ENCODE measurements at places on chromosomes 6 and 20.

DNA sequence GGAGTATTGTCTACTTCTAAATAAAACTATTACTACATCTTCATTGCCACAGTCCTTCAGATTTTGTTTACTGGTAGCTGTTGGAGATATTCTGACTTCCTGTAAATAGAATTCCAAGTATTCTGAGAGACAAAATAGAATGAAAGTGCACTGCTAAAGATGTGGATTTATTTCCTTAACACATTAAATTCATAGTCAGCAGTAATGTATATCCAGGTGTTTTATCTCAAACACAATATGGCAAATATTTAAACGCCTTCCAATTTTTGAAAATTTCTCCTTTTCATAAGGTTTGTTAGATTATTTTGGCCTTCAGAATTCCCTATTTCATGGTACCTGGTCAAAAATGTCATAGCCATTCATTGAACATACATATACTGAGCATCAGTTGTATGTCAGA is 84.3 kb upstream of the MEI4 start:
- DNase-seq: no peak

DNA sequence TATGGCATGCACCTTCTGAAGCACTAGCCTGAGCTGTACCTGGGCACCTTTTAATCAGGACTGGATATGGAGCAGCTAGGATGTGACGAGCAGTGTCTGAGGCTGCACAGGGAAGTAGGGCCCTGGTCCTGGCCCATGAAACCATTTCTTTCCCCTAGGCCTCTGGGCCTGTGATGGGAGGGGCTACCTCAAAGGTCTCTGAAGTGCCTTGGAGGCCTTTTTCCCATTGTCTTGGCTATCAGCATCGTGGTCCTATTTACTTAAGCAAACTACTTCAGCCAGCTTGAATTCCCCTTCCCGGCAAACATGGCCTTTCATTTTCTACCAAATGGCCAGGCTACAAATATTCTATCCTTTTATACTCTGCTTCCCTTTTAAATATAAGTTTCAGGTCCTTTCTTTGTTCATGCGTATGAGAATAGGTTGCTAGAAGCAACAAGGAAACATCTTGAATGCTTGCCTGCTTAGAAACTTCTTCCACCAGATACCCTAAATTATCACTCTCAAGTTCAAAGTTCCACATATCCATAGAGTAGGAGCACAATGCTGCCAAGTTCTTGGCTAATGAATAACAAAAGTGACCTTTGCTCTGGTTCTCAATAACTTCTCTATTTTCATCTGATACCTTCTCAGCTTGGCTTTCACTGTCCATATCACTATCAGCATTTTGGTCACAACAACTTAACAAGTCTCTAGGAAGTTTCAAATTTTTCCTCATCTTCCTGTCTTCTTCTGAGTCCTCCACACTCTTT is 673.1 kb downstream of the HTR1B start:
- DNase-seq: no peak

- no peak for DNase-seq
These were observed 201.8 kb downstream of the TTLL2 start for GRCh38 chr6:167526465-167527368.

DNA sequence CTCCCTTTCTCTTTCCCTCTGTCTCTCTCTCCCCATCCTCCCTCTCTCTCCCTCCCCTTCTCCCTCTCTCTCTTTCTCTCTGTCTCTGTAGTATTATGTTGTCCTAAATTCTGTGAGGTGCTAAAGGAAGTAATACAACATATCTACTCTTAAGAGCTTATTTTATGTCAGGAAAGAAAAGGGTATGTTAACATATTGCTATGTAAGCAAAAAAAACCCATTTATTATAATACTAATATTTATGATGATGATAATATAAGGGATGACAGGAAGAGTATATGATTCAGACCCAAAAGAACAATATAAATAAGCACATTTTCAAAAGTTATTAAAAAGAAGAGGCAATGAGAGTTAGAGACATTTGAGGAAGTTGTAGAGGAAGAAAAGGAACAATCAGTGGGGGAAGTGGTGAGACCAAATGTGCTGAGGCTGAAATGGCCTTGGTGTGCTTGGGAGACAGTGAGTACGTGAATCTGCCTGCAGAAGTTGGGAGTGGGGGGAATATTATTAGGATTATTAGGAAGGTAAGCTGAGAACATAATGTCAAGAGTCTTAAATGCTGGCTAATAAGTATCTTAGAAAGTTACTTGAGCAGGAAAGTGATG is 303.6 kb upstream of the FERMT1 start:
- no peak for DNase-seq

- peak; percentile 5 for DNase-seq
These were observed 102.3 kb downstream of the SH3BGRL2 start for GRCh38 chr6:79733388-79733787.

DNA sequence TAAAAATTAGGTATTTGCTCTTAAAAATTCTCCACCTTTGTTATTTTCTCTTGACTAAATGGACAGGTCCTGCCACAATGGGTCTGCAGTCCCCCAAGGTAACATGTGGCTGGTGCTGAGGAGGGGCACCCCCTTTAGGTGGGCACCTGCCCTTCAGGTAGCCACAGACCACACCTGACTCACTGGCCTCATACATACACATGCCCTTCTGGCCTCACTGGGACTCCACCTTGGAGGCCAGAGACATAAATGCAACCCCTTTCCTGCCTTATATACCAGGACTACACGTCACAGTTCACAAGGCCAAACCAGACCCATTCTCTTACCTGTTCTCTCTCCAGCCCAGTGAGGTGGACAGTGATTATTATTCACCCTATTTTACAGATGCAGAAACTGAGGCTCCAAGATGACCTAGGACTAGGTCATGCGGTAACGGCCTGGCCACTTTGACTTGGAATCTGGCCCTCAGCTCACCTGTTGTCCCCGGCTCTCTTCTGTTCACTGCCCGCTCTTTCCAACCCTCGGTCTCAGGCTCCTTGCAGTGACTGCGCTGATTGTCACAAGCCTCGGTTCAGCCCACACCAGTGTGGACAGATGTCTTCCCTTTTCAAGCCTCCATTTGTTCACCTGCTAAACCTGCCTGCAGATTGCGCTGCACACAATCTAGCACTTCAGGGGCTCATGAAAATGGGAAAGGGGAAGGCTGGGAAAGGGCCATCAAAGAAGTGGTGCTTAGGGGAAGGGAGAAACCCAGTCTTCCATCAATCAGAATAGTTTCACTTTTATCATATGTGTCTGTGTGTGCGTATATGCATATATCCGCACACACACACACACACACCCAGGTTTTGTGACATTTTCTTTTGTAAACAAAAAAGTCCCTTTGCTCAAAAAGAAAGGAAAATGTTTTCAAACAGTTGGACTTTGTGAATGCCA is 121.7 kb downstream of the BCAS1 start:
- DNase-seq: no peak

DNA sequence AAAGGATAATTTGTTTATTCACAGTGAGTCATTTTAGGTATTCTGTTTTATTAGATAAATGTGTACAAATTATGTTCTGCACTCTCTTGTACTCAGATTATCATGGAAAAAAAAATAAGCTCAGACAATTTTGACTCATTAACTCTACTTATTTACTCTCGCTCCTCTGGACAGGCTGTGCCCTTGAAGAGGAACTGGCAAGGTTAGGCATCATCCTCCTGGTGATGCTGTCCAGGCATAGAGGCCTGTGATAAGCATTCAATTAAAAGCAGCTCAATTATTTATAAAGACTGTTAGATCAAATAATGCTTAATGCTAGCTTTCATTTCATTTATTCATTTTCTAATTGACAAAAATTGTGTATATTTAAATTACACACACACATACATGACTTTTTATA is 518.5 kb downstream of the TENT5A start:
- no peak for DNase-seq

- DNase-seq: peak; percentile 74
These were observed 254.9 kb downstream of the PRL start for GRCh38 chr6:22041797-22042480.
